ENCODE measurements at places on chromosomes 2 and 18.

- DNase-seq = peak; percentile 21
Measured at GRCh38 chr18:7566567-7567473, at the start of gene PTPRM. TSS of gene PTPRM (plus strand) at chr18:7567316. CDS start at chr18:7567819, 503 bp downstream.

DNA sequence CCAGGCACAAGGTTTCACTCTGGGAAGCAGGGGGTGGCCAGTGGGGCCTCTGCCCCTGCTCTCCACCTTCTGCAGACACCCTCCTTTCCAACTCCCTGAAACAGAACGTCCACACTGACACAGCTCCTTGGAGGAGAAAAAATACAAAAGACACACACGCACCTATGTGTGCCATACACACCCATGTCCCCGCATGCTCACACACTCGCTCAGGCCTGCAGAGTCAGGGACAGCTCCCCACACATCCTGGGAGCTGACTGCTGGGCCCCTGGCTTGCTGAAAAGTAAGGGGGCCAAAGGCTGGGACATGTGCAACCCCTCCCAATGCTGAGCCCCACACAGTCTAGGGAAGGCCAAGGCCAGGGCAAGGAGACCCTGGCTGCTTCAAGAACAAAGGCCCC is 200.5 kb downstream of the TNS1 start:
- DNase-seq = no peak

DNA sequence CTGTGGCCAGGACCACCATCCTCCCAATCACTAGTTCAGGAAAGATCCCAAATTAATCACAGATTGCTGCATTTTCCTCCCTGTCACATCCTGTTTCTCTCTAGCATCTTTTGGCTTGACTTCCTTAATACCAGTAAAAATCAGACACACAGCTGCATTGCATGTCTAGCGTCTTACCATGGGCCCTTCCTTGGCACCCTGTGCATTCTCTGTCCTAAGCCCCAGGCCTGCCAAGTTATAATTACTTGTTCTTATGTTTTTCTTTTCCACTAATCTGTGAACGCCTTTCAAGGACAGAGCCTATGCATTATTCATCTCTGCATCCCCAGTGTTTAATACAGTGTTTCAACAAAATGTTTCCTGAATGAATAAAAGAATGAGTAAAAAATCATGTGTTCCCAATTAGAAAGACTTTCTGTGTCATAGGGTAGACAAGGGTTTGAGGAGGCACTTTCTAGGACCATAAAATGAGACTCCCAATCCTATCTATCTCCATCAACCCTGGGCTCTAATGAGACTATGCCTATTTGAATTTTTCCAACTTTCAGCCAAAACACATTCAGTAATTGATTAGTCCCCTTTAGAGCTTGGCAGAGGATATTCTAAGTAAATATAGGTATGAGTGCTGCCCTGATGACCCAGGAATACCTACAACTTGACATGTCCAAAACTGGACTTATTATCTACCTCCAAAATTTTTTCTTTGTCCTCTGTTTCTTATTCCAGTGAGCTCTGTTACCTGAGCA is 10.3 kb upstream of the NT5C1B start:
- DNase-seq = no peak

- no peak for DNase-seq
Measured at GRCh38 chr2:156864325-156864724, 393.2 kb upstream of the GALNT5 start.

GRCh38 chr2:25112113-25112512 is 56.3 kb downstream of the POMC start:
- DNase-seq = no peak

- DNase-seq = no peak
Measured at GRCh38 chr2:241724975-241725870, 9.2 kb upstream of the D2HGDH start.

DNA sequence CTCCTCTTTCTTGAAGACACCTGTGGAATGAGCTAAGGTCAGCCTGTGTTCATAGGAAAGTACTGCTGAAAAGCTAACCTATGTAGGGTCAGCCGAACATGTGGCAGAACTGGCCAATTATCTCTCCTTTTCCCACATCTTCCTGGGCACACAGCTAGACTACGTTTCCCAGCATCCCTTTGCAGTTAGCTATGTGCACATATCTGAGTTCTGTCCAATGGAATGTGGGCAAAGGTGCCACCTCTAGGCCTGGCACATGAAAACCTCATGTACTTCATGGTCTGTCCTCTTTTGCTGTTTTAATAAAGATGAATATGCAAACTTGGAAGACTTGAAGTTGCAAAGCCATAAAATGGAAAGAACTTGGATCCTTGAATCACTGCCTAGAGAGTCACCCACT is 352.6 kb downstream of the TNS1 start:
- no peak for DNase-seq

DNA sequence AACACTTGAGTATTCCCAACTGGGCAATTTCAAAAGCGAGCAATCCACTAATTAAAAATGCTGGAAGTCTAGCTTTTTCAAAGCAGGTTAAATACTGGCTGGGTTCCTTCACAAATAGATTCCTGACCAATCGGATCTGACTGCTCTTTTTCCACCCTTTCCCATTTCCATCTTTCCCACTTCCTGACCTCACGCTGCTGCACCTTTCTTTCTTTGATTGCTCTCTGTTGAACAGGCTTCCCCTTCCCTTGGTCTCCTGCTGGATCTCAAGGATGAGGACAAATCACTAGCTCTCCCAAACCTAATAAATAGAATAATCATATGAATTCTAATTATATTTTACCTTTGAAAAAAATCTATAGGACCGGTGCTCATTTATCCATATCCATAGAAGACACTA is 121.2 kb downstream of the TCF4 start:
- no peak for DNase-seq

- DNase-seq = no peak
Measured at GRCh38 chr2:886072-887022, 64.3 kb upstream of the SNTG2 start.

DNA sequence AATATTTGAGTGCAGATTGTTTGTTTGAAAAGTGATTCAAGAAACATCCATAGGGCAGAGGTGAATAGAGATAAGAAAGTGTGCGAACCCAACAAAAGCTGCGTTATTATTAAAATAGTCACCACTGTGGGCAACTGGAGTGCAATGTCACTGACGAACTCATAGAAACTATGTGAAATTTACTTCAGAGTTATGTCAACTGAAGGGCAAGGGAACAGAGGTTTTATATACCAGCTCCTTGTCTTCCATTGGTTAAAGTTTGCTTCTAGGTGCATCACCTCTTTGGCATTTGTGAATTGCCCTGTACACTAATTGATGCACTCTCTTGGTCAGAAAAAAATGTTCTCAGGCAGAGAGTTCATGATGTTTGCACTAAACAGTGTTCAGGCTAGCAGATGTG is 110.5 kb upstream of the NYAP2 start:
- DNase-seq = no peak

GRCh38 chr18:34695310-34695709 is 14.8 kb upstream of the DTNA start:
- no peak for DNase-seq

GRCh38 chr2:222897898-222898297 is 37.1 kb downstream of the ACSL3 start:
- DNase-seq = no peak

DNA sequence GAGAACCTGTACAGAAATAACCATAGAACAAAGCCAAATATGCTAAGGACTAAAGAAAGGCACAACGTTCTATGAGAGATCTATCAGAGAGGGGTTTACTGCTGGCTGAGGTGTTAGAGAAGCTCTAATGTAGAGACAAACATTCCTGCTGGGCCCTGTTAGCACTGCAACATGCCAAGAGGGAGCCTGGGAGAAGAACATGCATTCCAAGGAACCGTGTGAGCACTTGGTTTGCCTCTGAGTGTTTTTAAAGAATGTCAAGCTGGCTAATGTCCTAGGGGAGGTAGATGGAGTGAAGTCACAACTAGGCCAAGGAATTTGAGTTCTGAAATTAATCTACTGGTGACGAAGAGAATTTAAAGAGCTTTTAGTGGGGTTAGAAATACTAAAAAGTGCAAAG is 384.3 kb upstream of the LYPD1 start:
- DNase-seq = no peak

DNA sequence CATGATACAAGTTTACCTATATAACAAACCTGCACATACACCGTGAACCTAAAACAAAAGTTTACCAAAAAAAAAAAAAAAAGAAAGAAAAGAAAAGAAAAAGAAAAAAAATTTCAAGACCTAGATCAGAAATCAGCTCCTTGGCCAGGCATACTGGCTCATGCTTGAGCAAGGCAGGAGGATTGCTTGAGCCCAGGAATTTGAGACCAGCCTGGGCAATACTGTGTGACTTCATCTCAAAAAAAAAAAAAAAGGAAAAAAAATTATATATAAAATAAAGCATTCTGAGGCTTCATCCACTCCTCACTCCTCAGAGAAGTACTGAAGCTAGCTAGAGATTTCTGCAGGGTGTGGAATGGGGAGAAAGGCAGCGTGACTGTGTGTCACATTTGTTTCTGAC is 11.8 kb upstream of the PROC start:
- no peak for DNase-seq

- DNase-seq = no peak
Measured at GRCh38 chr2:40210968-40211353, 240.9 kb downstream of the SLC8A1 start.

GRCh38 chr2:207334301-207334623 is 168.5 kb upstream of the KLF7 start:
- no peak for DNase-seq

DNA sequence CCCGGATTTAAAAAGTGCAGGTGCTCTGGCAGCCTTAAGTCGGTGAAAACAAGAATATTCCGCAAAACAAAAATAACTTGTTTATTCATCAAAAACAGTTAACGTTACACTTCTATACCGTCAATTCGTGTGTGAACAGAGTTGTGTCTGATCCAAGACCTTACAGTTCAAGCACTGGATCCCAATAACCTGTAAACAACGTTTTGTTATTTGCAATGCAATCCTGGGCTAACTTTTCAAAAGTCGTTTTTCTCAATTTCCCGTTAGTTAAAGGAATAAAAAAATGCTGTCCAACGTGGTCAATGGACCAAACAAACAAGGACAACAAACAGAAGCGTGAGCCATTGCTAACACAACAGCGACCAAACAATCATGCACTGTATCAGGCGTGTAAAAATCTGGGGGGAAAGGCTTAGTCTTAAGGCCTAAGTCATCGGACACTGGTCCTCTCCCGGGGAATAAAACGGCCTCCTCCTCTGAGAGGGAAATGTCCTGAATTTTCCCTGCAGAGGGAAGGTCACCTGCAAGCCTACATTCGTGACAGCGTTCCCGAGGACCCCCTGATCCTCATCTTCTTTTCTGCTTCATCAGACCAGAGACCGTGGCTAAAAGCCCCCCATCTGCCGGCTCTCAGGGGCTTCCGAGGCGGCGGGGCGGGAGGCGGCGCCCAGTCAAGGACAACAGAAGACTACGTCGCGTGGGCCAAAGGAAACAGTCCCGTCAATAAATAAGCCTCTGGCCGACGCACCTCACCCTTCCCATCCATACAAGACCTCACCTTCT is 490 bp downstream of the NDUFS1 start:
- DNase-seq = no peak

DNA sequence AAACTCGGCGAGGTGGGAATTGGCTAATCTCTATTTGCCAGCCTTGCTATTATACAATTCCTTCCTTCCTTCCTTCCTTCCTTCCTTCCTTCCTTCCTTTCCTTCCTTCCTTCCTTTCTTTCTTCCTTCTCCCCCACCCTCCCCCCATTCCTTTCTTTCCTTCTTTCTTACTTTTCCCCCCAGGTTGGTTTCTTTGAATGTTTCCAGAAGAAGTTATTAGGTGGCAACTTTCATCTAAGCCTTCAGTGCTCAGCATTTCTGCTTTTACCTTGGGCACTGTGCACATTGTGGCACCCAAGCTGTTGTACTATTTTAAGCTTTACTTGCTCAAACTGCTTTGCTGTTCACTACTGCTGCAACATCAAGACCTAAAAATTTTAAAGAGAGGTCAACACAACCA is 17.2 kb upstream of the CSRNP3 start:
- DNase-seq = no peak

DNA sequence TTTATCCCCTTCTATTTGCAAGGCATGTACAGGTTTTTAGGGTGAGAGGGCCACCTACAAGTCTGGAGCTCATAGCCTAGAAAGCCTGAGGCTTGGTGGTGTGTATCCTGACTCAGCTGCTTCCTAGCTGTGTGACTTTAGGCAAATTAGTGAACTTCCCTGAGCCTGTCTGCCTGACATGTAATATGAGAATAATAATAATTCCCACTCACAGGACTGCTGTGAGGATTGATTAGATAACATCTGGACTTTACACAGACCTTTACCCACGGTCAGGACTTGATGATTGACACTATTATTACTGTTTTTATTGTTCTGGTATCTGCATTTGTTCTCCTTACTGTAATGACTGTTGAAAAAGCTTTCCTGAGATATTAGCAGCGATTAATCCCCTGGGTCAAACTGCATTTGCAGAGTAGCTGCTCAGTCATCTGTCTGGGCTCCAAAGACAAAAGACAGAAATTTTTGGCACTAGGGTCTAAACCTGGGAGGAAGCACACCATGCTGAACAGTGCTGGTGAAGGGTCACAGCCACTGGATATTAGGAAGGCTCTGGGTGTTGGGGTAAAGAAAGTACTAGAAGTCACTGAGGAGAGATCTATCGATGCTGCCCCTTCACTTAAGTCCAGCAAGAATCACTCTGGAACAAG is 276.5 kb upstream of the FN1 start:
- no peak for DNase-seq

DNA sequence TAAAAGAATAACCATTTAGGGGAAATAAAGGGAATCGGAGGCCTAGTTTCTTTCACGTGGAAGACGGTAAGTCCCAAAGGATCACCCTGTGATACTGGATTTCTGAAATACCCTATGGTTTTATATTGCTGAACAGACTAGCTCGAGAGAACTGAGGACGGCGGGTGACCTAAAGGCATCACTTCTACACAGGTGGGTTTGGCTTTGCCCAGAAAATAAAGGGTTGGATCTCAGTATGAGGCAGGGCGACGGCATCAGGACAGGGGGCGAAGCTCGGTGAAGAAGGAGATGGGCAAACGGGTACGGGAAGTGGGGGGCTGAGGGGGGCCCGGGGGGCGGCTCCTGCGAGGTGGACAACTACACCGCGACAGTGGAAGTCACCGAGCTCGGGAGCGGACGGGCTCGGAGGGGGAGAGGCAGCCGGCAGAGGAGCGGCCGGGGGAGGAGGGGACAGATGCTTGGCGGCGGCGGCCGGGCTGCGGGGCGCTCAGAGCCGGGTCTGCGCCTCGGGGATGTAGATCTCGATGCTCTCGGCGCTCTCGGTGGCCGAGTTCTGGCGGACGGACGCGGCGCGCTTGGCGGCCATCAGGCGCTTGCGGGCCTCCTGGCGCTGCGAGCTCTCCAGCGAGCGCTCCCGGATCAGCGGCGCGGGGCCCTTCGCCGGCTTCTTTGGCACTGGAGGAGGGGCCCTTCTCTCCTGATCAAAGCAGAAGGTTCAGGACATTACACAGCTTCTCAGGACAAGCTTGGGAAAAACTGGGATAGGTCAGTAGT is 48.9 kb downstream of the TGIF1 start:
- peak; percentile 17 for DNase-seq

GRCh38 chr18:33830213-33830612 is 252.2 kb downstream of the ASXL3 start:
- DNase-seq = no peak

- DNase-seq = no peak
Measured at GRCh38 chr2:133682347-133682746, 114.1 kb upstream of the NCKAP5 start.

GRCh38 chr2:208819190-208819589 is 412.6 kb downstream of the PTH2R start:
- no peak for DNase-seq

GRCh38 chr2:83342860-83343329 is 1116.2 kb downstream of the SUCLG1 start:
- DNase-seq = no peak
